ENCODE measurements at places on chromosomes 1 and 21.

- no peak for DNase-seq
These were observed 12.6 kb upstream of the PLEKHG5 start for GRCh38 chr1:6503884-6504602.

DNA sequence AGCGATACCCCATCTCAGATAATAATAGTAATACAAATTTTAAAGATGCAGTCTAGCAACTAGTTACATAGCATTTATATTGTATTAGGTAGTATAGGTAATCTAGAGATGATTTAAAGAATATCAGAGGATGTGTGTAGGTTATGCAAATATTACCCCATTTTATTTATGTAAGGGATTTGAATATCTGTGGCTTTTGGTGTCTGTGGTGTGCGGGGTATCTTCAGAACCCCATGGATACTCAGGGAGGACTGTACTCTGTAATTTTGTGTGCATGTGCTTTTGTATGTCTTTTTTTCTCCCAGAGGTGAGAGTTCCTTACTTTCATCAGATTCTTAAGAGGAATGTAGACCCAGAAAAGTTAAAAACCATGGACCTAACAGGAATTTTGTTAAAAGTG lies 12.8 kb downstream of the RNF2 start:
- DNase-seq = no peak

DNA sequence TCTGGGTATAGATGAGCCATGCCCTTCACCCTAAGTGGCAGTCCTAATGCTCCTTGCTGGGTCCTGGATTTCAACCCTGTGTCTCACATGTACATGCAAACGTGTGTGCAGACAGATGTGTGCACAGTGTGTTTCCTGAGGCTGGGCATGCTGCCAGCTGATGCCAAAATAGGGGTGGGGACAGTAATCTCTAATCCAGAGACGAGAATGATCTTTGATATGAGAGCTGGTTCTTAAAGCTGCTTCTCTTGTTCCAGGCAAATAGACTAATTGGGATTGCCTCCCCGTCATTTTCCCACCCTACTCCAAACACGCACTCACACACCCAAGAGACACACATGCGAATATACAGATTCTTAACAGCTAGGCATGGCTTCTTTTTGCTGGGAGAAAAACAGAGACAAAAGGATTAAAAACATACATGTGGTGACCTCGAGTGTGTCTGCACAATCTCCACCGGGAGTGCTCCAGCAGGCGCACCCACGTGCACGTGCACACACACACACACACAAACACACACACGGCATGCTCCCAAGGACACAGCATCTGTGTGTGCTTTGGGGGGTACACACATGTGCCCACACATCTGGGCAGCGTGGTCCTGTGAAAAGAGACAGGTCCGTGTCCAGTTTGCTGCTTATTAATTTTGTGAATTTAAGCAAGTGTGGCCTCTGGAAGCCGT lies 102.1 kb upstream of the ZBTB40 start:
- DNase-seq = no peak

DNA sequence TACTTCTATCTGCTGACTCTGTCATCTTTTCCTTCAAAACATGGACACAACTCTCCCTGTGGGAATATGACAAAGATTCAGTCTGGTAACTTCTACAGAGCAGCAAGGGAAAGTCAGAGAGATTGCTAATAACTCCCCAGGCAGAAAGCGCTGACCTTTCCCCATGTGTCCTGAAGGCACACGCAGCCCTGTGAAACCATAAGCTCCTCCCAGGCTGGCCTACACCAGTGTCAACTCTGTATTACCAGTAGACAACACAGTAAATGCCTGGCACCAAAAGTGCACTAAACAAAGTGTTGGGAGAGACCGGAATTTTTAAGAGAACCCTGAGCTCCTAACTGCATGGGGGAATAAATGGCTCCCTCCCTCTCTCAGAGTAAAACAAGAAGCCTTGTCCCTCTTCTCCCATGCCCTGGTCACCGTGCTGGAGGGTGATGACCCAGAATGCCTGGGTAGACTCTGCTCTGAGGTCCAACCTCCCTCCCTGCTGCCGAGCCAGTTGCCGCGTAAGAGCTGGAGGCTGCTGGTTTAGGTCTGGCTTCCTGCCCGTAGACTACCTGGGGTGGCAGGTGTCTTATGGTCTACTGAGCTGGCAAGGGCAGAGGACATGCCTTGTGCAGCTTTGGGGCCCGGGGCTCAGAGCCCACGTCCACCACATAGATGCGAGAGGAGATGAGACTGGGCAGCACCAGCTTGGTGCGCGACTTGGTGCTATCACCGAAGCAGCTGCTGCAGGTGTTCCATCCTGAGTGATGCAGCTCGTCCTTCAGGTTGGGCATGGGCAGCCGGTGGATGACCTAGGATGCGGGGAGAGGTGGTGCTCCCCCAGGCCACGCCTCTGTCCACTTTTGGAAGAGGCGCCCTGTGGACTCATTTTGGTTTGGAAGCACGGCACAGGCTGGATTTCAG lies 3.9 kb downstream of the SELENBP1 start:
- DNase-seq = no peak

DNA sequence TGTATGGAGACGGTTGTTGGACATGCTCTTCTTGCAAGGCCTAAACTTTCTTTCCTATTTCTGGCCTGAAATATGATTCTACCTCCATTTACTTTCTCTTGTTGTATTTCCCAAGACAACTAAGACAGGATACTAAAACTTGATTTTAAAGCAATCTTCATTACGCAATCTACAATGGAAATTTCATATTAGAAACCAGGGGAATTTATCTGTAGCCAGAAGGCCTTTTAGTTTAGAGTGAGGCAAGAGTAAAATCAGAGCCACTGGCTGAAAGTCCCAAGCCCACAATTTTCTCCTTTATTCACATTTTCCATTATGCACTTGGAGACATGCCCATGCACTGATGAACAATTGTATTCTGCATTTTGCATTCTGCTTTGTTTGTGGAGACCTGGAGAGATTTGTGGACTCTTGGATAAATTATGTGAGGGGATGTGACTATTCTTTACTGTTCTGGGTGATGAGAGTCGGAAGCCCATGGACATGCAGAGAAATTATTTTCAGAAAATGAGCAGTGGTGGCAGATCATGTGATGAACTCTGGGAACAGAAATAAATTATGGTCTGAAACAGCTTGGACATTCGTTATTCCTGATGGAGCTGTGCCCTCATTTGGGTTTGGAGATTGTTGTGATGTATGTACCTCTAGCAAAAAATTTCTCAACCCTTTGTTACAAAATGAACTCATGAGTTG lies 336.8 kb downstream of the SEC16B start:
- no peak for DNase-seq

DNA sequence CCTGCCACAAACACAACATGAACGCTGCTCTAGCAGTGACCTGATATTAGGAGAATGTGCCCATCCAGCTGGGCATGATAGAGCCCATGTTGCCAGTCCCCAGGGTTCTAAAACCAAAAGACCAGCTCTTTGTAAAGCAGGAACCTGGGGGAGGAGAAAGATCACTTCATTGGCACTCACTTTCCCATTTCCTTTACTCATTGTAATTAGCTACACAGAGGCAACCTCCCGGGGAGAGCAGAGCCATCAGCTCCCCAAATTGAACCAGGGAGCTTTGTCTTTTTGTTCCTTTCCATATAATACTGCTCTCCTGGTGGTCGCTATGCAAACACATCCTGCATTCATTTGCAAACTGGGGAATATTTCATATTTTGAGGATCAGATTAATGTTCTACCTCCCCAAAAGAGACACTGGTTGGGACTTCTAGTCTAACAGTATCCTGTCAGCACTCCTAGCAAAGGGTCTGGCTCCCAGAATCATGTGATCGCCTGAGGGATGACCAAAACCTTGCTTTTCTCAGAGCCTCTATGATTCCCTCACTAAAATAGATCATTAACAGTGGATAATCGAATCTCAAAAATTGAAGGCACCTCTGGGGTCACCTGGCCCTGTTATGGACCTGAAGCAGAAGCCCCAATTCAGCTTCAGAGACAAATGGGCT lies 76.7 kb upstream of the CD1D start:
- DNase-seq = no peak

DNA sequence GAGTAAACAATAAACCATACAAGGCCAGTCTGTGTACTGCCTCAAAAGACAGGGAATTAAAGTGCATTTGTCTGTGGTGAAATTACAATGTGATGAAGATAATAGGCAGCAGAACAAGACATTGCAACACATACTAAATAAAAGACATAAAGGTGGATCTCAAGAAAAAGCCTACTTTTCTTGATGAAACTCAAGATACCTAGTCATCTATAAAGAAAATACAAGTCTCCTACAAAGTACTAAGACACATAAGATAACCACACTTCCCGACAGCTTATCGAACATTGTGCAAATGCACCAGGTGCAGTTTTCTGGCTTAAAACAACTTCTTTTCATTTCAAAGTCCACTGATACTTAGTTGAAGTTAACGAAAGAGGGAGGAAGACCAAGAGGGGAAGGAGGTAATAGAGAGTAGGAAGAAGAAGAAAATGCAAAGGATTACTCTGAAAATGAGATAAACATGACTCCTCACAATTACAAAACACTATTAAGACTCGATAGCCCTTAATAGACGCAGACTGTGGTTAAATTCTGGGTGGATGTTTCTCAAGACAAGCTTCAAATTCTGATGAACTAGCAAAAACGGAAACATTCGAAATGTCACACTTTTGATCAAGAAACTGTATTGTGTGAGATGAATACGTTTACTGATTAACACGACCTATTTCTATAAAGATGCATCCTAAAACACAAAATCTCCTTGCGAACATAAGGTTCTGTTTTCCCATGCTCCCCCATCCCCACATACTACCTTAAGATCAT lies 2.0 kb downstream of the HNRNPR start:
- no peak for DNase-seq

Data from activated CD4-positive, alpha-beta T cell treated with anti-CD3 and anti-CD28 coated beads, Interleukin-2, amount 50 U/mL, for 4 hours (primary cell).